ENCODE measurements at places on chromosomes 2 and 18.

- no peak for DNase-seq
Observed at GRCh38 chr2:17658251-17658843, 95.3 kb downstream of the SMC6 start.

- no peak for DNase-seq
Observed at GRCh38 chr2:130916438-130916705, 79.7 kb downstream of the ARHGEF4 start.

GRCh38 chr2:144404586-144405314, 115.2 kb downstream of the ZEB2 start:
- DNase-seq = no peak

DNA sequence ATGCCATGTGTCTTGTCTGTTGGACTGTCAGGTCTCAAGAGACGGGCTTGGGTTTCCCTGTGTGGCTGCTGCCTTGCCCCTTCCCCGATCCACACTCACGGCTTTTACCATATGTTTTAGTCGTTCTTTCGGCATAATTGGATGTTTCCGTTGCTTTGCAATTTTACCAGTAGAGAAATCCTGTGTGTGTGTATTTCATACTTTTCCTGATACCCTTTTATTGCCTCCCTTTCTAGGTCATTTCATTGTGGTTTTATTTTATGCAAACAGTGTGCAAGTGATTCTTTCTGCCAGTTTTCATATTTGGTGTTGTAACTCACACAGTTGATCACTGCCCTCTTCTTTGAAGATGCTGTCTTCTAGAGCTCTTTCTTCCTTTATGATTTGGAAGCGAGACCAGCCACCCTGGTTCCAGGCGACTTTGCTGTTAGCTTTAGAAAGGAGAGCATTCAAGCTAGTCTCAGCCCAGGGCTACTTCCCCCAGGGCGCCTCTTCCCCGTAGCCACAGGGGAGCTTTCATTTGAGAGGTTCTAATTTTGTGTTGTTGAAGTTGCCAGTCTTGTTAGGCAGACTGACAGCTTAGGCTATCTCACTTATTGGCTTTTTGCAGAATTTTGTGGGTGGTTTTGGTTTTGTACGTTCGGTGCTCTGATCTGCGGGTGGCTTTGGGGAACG, 17.0 kb downstream of the SH3BP4 start:
- no peak for DNase-seq

DNA sequence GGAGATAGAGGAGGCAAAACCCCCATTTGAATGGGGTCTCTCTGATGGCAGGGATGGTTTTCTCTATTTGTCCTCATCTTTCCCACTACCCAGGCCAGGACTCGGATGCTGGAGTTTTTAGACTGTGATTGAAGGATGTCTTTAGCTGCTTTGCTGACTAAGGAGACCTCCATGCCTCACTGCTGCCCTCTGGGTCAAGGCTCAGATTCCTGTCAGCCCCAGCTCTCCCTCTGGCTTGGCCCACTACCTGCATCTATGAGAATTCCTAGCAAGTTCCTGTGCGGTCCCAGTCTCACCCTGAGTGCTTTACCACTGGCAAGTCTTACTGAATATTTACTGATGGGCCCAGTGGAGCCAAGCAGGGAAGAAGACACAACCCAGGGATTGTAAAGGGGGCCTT, 184.0 kb downstream of the CELF4 start:
- no peak for DNase-seq
